ENCODE measurements at places on chromosomes 4 and X.

- peak; percentile 57 for DNase-seq
These were observed 2.4 kb upstream of the BCORL1 start for GRCh38 chrX:129980001-129980401.

DNA sequence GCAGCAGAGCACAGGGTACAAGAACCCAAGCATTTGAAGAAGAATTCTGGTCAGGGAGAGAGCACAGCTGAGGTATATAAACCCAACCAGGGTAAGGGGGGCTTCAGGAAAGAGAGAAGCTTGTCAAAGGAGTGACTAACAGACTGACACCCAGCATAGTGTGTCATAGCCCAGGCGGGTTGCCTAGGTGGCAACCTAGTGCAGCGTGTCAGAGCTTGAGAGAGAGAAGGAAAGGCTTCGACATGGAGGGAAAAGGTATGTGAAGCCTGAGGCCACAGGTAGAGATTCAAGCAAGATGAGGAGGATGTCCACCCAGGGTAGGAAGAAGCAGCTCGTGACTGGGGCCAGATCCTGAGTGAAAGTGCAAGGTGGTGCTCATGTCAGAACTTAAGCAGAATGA, 8.5 kb upstream of the ANTXR2 start:
- no peak for DNase-seq

DNA sequence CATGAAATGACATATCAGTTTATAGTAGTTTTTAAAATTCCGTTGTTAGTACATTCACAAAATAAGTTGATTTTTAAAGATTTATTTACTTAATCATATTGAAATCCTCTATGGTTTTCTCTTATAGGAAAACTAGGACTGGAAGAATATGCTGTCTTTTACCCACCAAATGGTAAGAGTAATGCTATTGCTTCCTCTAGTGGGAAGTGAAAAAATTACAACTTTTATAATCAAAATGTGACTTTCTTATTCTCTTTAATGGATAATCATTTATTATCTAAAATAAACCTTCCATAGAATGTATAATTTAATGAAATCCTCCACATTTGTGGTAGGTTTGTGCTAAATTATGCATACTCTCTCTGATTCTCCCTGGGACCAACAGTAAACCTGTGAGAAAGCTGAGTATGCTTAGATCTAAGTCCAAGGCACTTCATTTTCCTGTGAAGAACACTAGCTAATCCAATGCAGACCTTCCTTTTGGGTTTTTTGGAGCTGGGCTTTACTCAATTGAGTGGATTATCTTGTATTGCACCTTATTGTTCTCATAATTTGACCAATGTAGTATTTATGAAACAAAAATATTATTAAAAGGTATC, 136.2 kb downstream of the TBC1D19 start:
- no peak for DNase-seq

- DNase-seq, result no peak
These were observed 41.1 kb upstream of the NKAP start for GRCh38 chrX:119984652-119985051.

- DNase-seq, result no peak
These were observed 162.4 kb downstream of the WDFY3 start for GRCh38 chr4:84804136-84804535.

GRCh38 chrX:130347321-130347720, 7.6 kb downstream of the SLC25A14 start:
- DNase-seq, result no peak

All from activated CD8-positive, alpha-beta memory T cell treated with anti-CD3 and anti-CD28 coated beads, Interleukin-2, amount 50 U/mL, for 48 hours (primary cell).